ENCODE measurements at places on chromosomes 5 and 9.

GRCh38 chr9:101028346-101029314 is at the start of gene PLPPR1:
Gene PLPPR1 (plus strand): TSS chr9:101028727.
- DNase-seq, result no peak

GRCh38 chr9:132908635-132909034 is 29.9 kb downstream of the SPACA9 start:
- no peak for DNase-seq

- DNase-seq, result no peak
These were observed 3.6 kb upstream of the IL3 start for GRCh38 chr5:132056610-132057497.

- no peak for DNase-seq
These were observed 23.0 kb upstream of the SLC6A3 start for GRCh38 chr5:1468247-1468612.

DNA sequence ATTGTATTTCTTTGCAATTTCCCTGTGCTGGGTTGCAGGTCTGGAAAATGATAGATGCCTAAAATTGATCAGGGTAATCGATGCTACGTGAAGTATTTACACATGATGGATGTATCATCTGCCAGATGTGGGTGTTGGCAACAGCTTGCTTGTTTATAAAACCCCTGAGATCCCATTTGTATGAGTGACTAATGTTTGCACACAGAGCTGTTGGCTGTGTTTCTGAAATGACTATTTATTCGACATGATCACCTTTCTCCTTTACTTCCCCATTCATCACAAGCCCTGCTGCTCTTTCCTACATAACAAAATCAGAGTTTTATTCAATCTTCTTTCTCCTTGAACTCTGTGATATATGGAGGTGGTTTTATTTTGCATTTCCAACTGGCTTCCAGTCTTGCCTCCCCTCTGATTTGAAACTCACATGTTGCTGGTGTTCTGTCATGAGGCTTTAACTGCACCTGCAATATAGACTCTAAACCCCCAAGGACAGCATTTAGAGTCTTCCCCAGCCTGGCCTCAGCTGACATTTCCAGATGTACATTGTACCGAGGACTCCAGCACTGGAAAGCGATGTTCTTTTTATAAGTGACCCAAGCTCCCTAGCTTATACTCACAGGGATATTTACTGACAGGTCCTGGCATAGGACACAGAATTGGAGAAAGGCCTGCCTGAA is 50.7 kb upstream of the SHB start:
- DNase-seq, result no peak

- DNase-seq, result no peak
These were observed 130.6 kb downstream of the KCNIP1 start for GRCh38 chr5:170634256-170634990.

- DNase-seq, result no peak
These were observed 160.8 kb downstream of the DEPDC1B start for GRCh38 chr5:60538955-60539866.

GRCh38 chr9:92097997-92098482 is 17.2 kb downstream of the SPTLC1 start:
- no peak for DNase-seq

GRCh38 chr9:114385397-114386181 is 2.2 kb downstream of the AKNA start:
- DNase-seq, result no peak

DNA sequence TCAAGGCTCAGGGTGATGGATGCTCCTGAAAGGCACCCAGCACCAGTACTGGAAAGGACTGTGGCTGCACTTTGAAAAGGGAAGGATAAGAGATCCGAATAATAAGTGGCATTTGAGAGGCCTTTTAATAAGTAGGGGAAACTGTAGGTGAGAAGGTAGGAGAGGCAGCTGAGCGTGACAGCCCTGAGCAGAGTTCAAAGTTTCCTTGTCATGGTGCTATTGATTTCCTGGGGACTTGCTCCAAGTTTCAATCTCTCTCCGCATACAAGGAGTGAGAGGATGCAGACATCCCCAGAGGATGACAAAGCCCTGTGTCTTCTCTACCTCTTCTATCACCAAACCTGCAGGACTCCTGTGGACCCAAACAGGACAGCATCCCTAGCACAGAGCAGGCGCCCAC is 354.5 kb downstream of the SPOCK1 start:
- DNase-seq, result no peak

GRCh38 chr9:98074115-98074990 is 17.8 kb downstream of the NANS start:
- DNase-seq, result no peak

GRCh38 chr9:73260506-73260905 is 108.8 kb downstream of the ANXA1 start:
- no peak for DNase-seq

DNA sequence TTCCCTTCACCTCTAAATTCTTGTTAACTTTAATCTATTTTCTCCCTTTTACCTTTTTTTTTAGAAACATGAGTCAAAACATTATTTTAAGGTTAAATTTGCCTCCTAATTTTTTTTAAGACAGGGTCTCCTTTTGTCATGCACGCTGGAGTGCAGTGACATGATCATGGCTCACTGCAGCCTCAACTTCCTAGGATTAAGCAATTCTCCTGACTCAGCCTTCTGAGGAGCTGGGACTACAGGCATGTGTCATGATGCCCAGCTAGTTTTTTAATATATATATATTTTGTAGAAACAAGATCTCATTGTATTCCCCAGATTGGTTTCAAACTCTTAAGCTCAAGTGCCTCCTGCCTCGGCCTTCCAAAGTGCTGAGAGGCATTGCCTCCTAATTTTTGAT is 424.7 kb upstream of the FAM174A start:
- DNase-seq, result no peak

GRCh38 chr9:125472926-125473701 is 211.5 kb downstream of the GAPVD1 start:
- DNase-seq, result no peak

Data from cortex of kidney (tissue), 1 donor.